Dermis microvascular lymphatic vessel endothelial cell (primary cell): ENCODE measurements at places on chromosomes 16 and 17.

- DNase-seq, result peak; percentile 63
Observed at GRCh38 chr17:21283482-21284318, 811 bp upstream of the MAP2K3 start.

GRCh38 chr17:64117981-64118979 lies 11.7 kb downstream of the ERN1 start:
- DNase-seq, result no peak

DNA sequence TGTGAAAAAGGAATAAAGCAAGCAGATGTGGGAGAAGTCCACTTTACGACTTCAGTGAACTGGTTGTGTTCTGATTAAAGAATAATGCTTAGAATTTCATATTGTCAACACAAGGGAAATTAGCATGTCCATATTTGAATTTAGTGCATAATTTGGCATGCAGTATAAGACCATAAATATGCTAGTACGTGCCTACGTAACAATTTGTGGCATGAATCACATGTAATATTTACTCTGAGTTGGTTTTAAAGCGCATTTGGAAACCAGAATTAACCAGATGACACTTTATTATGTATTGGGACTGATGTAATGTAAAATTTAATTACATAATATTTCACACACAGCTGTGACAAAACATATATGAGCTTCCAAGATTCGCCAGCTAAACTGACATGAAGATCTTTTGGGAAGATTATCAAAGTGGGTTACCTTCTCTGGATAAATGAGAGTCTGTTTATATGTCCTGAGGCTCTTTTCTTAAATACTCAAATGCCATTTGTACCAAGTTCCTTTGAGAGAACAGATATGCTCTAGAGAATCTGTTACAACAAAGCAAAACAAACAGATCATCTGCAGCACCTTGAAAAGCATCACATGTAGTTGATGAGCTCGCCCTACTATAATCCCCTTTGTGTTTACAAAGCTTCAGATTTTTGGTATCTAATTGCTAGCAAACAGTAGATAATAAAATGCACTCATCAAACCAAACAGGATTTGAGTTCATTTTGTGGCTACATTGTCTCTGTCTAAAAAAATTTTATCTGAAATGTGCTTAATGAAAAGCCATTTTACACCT lies 1468.6 kb downstream of the CDH11 start:
- no peak for DNase-seq

DNA sequence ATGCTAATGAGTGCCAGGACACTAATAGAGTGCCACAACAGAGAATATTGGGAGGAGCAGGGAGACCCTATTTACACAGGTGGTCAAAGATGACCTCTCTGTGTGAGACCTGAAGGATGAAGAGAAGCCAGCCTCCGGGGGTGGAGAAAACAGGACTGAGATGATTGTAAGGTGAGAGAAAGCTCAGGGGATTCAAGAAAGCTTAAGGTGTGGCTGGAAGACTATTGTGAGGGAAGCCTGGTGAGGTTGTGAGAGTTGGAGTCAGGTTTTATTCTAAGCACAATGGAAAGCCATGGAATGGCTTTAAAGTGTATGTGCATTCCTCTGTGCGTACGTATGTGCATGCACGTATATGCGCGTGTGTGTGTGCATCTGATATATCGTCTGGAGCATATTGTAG lies 10.4 kb upstream of the MARCHF10 start:
- no peak for DNase-seq

DNA sequence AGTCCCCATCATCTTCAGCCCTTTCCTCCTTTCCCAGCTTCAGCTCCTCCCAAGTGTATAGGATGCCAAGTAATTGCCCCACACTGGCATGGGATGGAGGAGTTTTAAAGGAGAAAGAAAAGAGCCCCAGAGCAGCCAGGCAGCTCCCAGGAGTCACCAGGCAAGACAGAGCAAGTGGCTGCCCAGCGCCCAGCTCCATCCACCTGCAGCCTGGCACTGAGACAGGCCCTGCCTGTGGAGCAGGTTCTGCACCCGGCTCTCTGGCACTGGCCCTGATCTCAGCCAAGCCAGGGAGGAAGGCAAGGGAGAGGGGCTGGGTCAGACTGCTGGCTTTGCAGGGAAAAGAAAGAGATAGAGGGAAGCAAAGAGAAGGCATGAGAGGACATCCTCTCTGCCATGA lies 21.7 kb downstream of the FOXN1 start:
- no peak for DNase-seq
